ENCODE measurements at places on chromosomes 2 and 18.

- H3K36me3 ChIP-seq = no peaks in the 10 kb centered on the region
- H3K4me1 ChIP-seq = peaks cover 5% of the 10 kb centered on the region
- peak; percentile 31 for DNase-seq
- H3K27ac ChIP-seq = peak overlapping the region; percentile 83
- H3K4me3 ChIP-seq = no peak overlapping the region
These were observed 1323.5 kb upstream of the TMEFF2 start for GRCh38 chr2:193518041-193518817.

GRCh38 chr2:58557176-58557575, 316.1 kb upstream of the FANCL start:
- H3K4me1 ChIP-seq = no peaks in the 10 kb centered on the region
- H3K27me3 ChIP-seq = no peaks in the 10 kb centered on the region
- peak; percentile 0 for DNase-seq

- no peaks in the 10 kb centered on the region for H3K27me3 ChIP-seq
- no peak overlapping the region for H3K27ac ChIP-seq
- no peak for DNase-seq
- no peaks in the 10 kb centered on the region for H3K36me3 ChIP-seq
These were observed 1665.2 kb downstream of the SUCLG1 start for GRCh38 chr2:82793711-82794435.

DNA sequence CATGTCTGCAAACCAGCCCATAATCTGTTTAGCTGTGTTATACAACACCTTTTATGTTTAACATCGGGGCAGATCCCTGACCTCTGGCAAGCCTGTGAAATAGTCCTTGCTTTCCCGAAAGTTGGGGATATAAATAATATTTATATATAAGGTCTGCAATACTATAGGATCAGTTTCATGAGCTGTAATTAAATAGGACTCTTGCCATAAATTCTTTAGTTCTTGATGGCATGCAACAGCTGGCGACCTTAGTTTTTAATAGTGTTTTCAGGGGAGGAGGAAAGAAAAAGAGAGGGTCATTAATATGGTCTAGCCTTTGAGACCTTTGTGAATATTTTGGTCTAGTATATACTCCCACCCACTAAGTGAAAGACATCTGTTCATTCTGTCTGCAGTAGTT, 166.5 kb downstream of the MTX2 start:
- DNase-seq = no peak
- H3K27ac ChIP-seq = no peak overlapping the region
- no peaks in the 10 kb centered on the region for H3K4me1 ChIP-seq
- no peaks in the 10 kb centered on the region for H3K36me3 ChIP-seq
- H3K27me3 ChIP-seq = no peaks in the 10 kb centered on the region

DNA sequence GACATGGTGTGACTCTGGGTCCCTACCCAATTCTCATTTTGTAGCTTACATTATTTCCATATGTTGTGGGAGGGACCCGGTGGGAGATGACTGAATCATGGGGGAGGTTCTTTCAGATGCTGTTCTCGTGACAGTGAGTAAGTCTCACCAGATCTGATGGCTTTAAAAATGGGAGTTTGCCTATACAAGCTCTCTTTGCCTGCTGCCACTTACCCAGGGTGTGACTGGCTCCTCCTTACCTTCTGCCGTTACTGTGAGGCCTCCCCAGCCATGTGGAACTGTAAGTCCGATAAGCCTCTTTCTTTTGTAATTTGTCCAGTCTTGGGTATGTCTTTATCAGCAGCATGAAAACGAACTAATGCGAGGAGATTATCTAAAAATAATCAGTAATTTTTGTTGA, 1683.2 kb upstream of the SLC39A10 start:
- DNase-seq = no peak
- H3K4me1 ChIP-seq = no peaks in the 10 kb centered on the region
- H3K36me3 ChIP-seq = no peaks in the 10 kb centered on the region
- no peaks in the 10 kb centered on the region for H3K27me3 ChIP-seq
- no peak overlapping the region for H3K4me3 ChIP-seq

GRCh38 chr2:238821391-238821790, 26.5 kb upstream of the TWIST2 start:
- H3K4me1 ChIP-seq = no peaks in the 10 kb centered on the region
- H3K27ac ChIP-seq = no peak overlapping the region
- peaks cover 4% of the 10 kb centered on the region for H3K27me3 ChIP-seq
- H3K36me3 ChIP-seq = no peaks in the 10 kb centered on the region
- no peak for DNase-seq

- no peak overlapping the region for H3K4me3 ChIP-seq
- H3K4me1 ChIP-seq = no peaks in the 10 kb centered on the region
- no peak overlapping the region for H3K27ac ChIP-seq
- H3K36me3 ChIP-seq = no peaks in the 10 kb centered on the region
These were observed 6.0 kb upstream of the PRKD3 start for GRCh38 chr2:37330681-37331080.

DNA sequence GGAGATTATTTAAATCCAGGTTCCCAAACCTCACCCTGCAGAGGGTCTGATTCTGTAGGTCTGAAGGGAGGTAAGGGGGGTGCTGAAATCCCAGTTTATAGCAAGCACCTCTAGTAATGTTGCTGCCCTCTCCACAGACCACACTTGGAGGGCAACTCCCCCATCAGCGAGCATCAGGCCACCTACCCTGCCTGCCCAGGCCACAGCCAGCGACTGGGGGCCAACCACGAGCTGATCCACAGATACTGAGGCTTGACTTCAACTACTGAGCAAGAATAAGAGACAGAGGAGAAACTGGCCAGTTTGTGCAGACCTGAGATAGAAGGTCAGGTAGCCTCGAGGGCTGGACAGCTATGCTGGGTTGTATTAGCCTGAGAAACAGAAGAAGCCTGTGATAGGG, 36.3 kb upstream of the LBH start:
- no peaks in the 10 kb centered on the region for H3K27me3 ChIP-seq
- H3K4me3 ChIP-seq = no peak overlapping the region
- H3K27ac ChIP-seq = no peak overlapping the region

GRCh38 chr2:236459393-236459792, 110.2 kb upstream of the ACKR3 start:
- DNase-seq = no peak
- peaks cover 5% of the 10 kb centered on the region for H3K27me3 ChIP-seq
- no peak overlapping the region for H3K27ac ChIP-seq
- no peaks in the 10 kb centered on the region for H3K36me3 ChIP-seq
- no peak overlapping the region for H3K4me3 ChIP-seq

DNA sequence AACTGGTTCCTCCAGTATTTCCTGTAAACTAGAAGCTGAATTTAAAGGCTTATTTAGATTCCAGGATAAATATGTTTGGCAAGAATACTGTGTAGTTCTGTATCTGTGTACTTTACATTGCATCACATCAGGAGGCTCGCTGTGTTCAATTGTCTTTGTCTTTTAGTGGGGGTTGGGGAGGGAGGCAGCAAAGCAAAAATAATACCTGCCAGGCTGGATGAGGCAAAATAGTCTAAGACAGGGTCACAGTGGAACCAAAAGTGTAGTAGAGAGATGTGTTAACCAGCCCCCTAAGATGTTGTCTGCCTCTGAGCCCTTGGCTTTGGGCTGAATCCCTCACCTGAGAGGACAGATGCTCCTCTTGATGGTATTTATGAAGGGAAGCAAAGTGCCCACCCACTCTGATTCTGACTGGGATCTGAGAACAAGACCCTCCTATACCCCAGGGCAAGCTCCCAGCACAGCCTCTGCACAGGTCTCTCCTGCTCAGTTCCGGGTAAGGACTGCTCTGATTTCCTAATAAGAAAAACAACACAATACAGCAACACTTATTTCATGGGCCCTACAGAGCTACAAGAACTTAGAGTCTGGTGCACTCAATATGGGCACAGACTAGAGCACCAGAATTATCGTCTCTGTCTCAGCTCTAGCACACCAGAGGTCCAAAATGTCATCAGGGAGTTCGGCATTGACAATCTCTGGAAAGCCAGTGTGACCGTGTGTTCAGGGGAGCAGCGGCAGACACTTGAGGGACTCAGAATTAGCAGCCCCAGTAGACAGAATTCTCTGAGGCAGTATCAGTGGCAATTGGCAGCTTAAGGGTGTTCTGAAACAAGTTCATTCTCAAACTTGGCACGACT, 7.2 kb upstream of the AFTPH start:
- H3K4me3 ChIP-seq = no peak overlapping the region
- no peak overlapping the region for H3K27ac ChIP-seq
- peaks cover 54% of the 10 kb centered on the region for H3K27me3 ChIP-seq
- no peaks in the 10 kb centered on the region for H3K4me1 ChIP-seq
- H3K36me3 ChIP-seq = no peaks in the 10 kb centered on the region

GRCh38 chr2:231483398-231484329, 19.4 kb upstream of the NCL start:
- H3K4me1 ChIP-seq = no peaks in the 10 kb centered on the region
- H3K27ac ChIP-seq = peak overlapping the region; percentile 38
- no peaks in the 10 kb centered on the region for H3K36me3 ChIP-seq
- peak; percentile 81 for DNase-seq
- H3K27me3 ChIP-seq = no peaks in the 10 kb centered on the region

DNA sequence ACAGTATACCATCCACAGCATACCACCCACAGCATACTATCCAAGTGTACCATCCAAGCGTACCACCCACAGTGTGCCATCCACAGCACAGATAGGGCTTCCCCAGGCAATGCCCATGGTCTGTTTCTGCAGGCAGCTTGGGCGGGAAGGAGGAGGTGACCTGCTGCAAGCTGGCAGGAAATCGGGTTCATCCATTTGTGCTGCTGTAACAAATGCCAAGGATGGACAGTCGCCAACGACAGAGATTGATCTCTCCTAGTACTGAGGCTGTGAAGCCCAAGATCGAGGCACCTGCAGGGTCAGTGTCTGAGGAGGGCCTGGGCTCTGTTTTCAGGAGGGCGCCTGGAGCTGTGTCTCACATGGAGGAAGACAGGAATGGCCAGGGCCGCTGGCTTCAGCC, 93.6 kb upstream of the SNTG2 start:
- H3K36me3 ChIP-seq = no peaks in the 10 kb centered on the region
- no peak overlapping the region for H3K4me3 ChIP-seq
- peaks cover 3% of the 10 kb centered on the region for H3K4me1 ChIP-seq
- no peak for DNase-seq
- H3K27me3 ChIP-seq = no peaks in the 10 kb centered on the region

DNA sequence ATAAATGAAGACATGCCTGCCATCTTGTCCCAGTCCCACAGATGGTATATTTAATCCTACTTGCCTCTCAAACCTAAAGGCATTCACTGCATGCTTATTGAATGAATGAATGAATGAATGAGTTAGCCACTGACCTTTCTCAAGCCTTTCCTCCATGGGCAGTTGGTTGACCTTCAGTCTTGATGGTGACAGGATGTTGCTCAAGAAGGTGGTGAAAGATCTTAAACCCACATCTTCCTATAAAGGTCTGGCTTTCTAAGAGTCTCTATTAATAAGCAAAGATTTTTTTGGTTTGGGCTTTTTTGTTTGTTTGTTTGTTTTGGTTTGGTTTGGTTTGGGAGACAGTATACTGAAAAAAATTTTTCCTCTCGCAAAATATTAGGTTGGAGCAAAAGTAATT, 41.7 kb downstream of the KIAA2012 start:
- H3K27ac ChIP-seq = no peak overlapping the region
- peaks cover 53% of the 10 kb centered on the region for H3K4me1 ChIP-seq
- no peak for DNase-seq
- H3K27me3 ChIP-seq = no peaks in the 10 kb centered on the region
- H3K36me3 ChIP-seq = no peaks in the 10 kb centered on the region
- H3K4me3 ChIP-seq = no peak overlapping the region

DNA sequence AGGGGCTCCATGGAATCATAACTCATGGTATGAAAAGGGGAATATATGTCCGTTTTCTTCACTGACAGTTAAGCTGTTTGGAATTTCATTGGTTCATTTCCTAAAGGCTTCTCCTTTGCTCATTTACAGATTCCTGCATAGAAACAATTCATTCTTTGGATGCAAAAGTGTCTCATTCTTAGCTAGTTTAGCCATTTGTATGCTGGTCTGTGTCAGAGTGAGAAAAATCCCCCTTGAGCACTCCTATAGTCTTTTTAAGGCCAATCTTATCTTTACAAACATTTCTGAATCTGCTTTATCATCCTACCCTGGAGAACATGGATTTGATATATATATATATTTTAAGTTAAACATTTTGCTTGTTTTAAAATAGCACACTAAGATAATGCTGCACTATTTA, 1260.9 kb upstream of the NRXN1 start:
- no peak for DNase-seq
- no peak overlapping the region for H3K27ac ChIP-seq

- H3K4me3 ChIP-seq = no peak overlapping the region
- H3K4me1 ChIP-seq = peaks cover 23% of the 10 kb centered on the region
- H3K36me3 ChIP-seq = no peaks in the 10 kb centered on the region
These were observed 225.2 kb upstream of the SPOPL start for GRCh38 chr2:138276339-138276738.

DNA sequence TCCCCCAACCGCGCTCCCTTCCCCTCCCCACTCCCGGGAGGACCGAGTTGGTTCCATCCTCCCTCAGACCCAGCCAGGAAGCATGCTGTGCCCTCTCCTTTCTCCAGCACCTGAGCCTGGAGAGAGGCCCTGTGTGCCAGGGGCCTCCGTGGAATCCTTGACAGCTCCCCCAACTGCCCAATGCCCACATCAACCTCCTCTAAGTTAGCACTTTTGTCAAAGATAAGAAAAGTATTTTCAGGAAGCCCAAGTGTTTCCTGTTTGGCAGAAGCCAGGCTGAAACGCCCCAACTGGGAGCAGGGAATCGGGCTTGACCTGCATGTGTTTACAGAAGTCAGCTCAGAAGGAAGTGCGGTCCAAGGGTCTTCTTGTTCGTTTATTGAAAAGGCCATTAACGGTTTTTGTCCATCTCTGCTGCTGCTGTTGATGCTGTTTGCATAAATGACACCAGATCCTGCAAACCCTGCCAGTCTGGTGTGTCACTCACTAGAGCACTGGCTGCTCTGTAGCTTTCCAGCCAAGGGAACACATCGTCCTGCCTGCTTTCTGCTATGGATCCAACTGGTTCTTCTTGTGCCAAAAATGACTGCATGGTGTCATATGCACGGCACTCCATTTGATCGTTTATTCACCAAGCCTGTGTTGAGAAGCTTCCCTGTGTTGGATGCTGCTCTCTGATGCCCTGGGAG, 35.4 kb upstream of the COL6A3 start:
- no peak overlapping the region for H3K4me3 ChIP-seq
- peak overlapping the region; percentile 37 for H3K27ac ChIP-seq
- H3K36me3 ChIP-seq = no peaks in the 10 kb centered on the region
- H3K27me3 ChIP-seq = no peaks in the 10 kb centered on the region

DNA sequence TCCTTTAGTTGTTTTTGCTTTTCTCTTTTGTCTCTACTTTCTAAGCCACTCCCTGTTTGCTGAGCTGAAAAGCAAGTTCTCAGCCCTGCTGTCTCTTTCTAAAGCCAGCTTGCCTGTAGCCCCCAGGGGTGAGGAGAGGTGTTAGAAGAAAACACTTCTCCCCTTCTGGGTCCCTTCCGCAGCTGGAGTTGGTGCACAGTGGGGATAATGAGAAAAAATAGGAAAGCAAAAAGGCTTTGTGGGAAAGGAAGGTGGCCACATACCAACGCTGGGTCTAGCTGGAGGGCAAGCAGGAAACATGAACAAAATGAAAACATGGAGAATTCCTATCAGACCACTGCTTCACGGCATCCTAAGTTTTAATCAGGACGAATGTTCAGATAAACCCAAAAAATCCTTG, 15.5 kb upstream of the SLC20A1 start:
- H3K4me1 ChIP-seq = peaks cover 67% of the 10 kb centered on the region
- H3K4me3 ChIP-seq = no peak overlapping the region
- peak overlapping the region; percentile 17 for H3K27ac ChIP-seq
- DNase-seq = no peak
- no peaks in the 10 kb centered on the region for H3K27me3 ChIP-seq

GRCh38 chr18:13447621-13448334, 229.2 kb downstream of the LDLRAD4 start:
- H3K36me3 ChIP-seq = no peaks in the 10 kb centered on the region
- H3K27me3 ChIP-seq = peaks cover 4% of the 10 kb centered on the region
- peak; percentile 90 for DNase-seq
- H3K4me1 ChIP-seq = peaks cover 10% of the 10 kb centered on the region
- H3K4me3 ChIP-seq = peak overlapping the region; percentile 49

GRCh38 chr2:23844905-23845304, 82.0 kb downstream of the ATAD2B start:
- H3K4me3 ChIP-seq = no peak overlapping the region
- H3K4me1 ChIP-seq = peaks cover 16% of the 10 kb centered on the region
